ENCODE measurements at places on chromosomes 2 and 18.

GRCh38 chr2:20696366-20696765 lies 29.4 kb downstream of the GDF7 start:
- DNase-seq: no peak

- no peak for DNase-seq
These were observed 46.7 kb upstream of the LCLAT1 start for GRCh38 chr2:30400151-30400954.

DNA sequence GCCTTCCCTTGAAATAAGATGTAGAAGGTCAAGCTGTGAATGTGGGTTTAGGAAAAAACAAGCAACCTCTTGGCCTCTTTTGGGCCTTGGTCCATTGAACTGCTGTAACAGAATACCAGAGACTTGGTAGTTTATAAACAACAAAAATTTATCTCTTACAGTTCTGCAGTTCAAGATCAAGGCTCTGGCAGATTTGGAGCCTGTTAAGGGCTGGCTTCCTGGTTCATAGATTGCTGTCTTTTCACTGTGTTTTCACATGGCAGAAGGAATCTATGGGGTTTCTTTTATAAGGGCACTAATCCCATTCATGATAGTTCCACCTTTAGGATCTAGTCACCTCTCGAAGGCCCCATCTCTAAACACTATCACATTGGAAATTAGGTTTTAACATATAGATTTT lies 20.2 kb upstream of the STK17B start:
- no peak for DNase-seq

GRCh38 chr18:50119296-50119695 lies 75.7 kb downstream of the MYO5B start:
- no peak for DNase-seq

DNA sequence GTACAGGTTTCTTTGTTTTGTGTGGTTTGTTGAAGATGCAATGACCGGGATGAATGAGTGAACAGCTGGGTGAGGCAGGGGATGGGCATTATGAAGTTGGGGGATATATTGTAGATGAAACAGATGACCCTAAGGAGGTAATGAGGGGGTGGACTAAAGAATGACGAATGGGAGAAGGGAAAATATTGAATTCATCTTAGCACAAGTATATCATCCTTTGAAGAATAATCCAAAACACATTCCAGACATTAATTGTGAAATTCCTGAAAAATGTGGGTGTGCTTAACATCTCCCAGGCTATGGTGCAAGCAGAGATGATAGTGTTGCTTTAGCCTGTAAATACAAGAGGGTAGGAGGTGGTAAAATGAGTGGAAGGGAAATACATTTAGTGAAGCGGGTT lies 5.8 kb downstream of the CRIM1 start:
- no peak for DNase-seq

DNA sequence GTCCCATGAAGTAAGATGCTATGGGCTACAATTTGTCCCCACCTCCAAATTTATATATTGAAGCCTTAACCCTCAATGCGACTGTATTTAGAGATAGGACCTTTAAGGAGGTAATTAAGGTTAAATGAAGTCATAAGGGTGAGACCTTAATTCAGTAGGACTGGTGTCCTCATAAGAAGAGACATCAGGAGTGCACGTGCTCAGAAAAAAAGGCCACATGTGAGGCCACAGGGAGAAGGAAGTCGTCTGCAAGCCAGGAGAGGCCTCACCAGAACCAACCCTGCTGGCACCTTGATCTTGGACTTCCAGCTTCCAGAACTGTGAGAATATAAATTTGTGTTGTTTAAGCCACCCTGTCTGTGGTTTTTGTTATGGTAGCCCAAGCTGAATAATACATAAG lies 25.5 kb upstream of the TEX44 start:
- DNase-seq: no peak

DNA sequence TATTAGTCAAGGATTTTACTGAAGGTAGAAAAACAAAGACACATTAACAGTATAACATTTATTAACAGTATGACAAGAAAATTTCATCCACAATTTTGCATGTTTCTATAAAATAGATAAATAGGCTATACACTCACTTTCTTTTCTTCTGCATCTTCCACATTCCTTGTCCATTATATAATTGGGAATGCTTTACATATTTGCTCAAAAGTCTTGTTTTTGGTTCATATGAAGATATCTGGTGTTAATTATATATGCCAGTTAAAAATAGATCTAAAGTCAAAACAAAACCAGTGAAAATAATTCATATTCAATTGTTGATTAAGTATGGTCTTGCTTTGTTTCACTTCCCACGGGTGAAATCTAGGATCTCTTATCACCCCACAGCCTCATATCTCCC lies 53.4 kb downstream of the SERPINB7 start:
- DNase-seq: no peak

DNA sequence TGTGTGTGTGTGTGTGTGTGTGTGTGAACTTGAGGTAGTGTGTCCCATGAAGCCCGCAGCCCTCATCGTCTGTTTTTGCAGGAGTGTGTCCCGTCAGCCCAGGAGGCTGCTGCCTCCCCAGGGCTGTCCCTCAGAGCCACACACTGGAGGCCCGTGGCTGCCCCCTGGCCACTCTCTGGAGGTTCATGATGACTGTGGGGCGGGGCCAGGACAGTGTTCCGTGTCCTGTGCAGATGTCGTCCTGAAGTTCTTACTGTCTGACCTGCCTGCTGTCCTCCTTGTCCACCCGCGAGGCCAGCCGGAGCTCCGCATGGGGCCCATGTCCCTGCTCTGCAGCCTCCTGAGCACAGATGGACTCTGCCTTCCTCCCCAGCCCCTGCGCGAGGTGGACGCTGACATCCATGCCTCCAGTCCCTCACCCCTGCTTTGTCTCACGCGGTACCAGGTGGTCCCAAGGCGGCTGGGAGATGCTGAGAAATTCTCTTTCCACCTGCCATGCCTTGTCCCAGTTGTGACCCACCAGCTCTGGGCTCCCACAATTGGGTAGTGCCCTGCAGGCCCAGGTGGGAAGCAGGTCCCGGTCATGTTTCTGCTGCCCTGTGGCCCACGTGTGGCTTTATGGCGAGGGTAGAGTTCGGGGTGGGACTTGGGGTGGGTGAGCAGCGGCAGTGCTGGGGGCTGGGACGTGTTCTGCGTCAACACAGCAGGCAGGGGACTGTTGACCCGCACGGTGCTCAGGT lies 92.8 kb downstream of the NFATC1 start:
- DNase-seq: no peak

GRCh38 chr2:204950695-204951346 lies 405.5 kb downstream of the PARD3B start:
- DNase-seq: no peak

GRCh38 chr2:177467646-177468045 lies 75.1 kb downstream of the AGPS start:
- no peak for DNase-seq

DNA sequence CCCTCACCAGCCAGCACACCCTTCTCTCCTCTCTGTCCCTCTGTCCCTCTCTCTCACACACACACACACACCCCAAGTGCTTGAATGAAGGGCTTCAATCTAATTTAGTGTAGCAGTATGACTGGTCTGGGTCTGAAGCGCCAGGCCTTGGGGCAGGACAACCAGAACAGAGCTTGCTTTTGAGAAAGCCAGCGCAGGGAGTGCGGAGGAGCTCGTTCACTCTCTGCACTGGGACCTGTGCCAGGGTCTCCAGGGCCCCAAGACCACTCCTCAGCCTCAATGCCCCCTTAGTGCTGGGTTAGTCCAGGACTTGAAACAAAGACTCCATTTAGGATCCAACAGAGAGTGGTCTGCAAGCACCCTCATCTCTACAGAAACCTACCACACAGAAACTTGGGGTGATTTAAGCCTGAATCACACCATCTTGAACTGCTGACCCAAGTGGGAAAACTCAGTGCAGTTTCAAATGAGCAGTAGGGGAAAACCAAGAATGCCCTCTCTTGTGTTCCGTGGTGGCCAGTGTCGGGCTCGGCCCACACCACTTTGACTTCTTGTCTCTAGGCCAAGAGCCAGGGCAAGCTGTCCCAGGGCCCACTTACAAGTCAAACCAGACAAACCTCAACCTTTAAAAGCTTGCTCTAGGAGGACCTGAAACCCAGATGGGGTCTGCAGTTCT lies 66.6 kb upstream of the WIPF1 start:
- DNase-seq: no peak

- DNase-seq: no peak
These were observed 259.1 kb downstream of the LTBP1 start for GRCh38 chr2:33205693-33206434.

DNA sequence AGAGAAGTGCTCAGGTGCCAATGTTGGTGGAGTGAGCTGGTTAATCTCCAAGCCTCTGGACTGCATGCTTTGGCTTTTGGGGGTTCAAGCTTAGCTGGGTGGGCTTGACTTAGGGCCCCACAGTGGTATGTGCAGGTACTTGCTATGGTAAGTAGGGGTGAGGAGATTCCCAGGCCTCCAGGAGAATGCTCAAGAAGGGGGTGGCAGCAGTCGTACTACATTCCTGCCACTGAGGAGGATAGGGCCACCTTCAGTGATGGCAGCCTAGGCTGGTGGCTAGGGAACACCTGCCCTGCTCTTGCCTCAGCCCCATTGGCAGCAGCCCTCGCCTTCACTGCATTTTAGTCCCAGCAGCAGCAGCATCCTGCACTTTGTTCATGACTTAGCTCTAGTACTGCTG lies 55.6 kb upstream of the MYL1 start:
- DNase-seq: no peak

GRCh38 chr2:73290049-73290839 lies 3.1 kb downstream of the EGR4 start:
- no peak for DNase-seq

GRCh38 chr2:64114063-64114911 lies 29.9 kb downstream of the PELI1 start:
- DNase-seq: no peak

Data from stimulated activated CD8-positive, alpha-beta memory T cell treated with anti-CD3 and anti-CD28 coated beads, Interleukin-4, amount 100 ng/mL, for 1 hour (primary cell).